ENCODE measurements at places on chromosomes 4 and X.

DNA sequence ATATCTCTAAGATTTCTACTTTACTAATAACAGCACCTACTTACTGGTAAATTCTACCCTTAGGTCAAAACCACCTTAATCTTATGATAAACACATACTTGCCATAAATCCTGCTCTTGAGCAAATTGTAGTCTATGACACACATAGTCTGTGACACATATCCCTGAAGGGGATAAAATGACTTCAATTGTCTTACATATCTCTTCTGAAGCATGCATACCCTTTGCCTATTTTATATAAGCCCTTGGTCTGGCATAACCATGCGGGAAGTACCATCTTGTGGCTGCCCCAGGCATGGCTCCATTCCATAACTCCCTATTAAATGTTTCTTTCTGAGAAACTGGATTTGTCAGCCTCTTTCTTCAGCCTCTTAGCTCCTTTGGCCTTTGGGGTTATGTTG is 248.9 kb downstream of the SLC7A11 start:
- DNase-seq, result no peak

GRCh38 chr4:19346636-19347035 is 905.1 kb upstream of the SLIT2 start:
- DNase-seq, result no peak

DNA sequence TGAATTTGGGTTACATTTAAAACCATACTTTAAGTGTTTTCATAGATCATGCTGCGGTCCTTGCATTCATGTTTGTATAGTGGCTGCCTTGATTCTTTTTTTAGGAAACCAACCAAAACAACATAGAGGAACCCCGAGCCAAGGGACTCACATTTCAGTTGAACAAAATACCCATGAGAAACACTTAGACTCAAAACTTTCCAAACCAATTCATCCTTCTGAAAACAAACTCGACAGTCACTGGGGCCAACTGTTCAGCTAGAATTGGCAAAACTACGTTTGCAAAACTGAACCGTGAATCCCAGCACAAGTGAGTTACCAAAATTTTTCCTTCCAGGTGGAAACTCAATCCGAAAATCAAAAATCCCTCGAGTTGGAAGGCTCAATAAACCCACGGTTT is 1.4 kb downstream of the ADGRA3 start:
- DNase-seq, result no peak

DNA sequence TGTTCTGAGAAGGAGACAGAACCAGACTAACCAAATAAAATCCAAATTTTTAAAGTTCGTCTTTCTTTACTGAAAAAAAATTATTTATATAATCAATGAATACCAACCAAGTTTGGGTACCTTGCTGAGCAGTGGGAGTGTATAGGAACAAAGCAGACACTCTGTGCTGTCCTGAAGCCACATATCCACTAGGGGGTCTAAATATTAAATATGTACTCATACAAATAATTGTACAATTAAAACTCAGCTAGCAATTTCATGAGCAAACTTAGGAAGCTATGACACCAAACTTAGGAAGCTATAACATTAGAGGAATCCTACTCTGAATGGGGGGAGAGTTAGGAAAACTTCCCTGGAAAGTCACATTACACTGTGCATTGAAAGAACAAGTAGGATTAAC is 582.0 kb upstream of the EPHA5 start:
- DNase-seq, result no peak

DNA sequence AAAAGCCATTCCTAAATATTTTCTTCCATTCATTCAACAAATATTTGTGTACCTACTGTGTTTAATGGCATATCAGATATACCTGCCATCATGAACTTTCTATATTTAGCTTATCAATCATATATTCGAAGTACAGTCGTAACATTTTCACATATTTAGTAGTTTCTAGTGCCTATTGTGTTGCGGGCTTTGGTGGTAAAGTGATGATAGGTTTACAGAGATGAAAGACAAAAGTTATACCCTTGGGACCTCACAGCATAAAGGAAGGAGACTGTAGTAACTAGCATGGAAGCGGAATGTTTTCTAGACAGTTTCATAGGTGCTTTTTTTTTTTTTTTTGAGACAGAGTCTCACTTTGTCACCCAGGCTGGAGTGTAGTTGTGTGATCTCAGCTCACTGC is 39.5 kb downstream of the RBPJ start:
- no peak for DNase-seq

GRCh38 chr4:39937683-39938268 is 39.9 kb downstream of the PDS5A start:
- no peak for DNase-seq

DNA sequence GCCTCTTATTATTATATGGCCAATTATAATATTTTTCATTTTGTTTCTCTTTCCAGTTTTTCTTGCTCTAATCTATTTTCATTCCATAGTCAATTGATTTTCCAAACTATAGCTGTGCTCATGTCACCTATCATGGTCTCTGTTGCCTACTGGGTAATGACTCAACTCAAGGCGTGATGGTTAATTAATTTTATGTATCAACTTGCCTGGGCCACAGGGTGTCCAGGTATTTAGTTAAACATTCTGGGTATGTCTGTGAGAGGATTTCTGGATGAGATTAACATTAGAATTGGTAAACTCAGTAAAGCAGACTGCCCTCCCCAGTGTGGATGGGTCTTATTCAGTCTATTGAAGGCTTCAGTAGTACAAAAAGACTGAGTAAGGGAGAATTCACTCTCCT is 9.9 kb downstream of the FHIP1A start:
- no peak for DNase-seq

DNA sequence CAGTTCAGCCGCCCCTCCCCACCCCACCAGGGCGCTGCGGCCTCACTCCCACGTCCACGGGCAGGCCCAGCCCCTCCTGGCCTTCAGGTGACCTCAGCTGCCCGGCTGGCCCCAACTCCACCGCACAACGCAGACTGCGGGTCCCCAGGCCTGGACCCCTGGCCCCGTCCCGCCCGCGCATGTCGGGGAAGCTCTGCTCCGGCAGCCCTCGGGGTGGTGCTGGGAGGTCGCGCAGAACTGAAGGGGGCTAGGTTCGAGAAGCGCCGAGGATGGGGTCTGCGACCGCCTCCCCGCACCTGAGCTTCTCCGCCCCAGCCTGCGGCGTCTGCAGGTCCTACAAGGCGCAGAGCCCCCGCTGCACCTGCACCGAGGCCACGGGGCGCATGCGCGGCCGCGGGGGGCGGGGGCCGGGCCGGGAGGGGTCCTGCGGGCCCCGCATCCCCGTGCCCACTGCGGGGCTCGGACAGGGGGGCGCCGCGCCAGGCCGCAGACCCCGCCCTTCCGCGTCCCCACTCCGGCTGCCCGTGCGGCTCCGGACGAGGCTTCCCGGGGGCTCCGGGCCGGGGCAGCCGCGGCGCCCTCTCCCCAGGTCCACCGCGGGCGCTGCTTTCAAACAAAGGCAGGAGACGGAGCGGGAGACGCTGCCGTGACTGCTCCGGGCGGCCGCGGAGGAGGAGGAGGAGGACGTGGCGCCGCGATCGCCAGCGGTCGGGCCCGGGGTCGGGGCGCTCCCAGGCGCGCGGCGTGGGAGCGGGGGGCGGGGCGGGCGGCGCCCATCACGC is 672 bp upstream of the NAT8L start:
- DNase-seq, result no peak

DNA sequence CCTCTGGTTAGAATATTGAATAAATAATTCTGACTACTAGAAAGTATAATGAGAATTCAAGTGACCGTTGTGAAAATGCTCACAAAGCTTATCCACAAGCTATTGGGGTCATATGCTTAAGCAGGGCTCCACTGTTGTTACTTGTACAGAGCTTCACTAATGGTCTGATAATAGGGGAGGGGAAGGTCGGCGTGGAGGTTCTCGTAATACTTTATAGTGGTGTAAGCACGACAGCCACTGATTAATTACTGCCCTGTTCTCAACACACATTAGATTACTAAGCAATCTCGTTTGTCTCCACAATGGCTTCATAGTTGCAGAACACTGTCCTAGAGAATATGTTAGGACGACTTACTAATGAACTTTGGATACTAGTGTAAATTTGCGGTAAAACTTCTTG is 11.6 kb downstream of the UNC5C start:
- DNase-seq, result no peak
